ENCODE measurements at places on chromosomes 1 and 21.

DNA sequence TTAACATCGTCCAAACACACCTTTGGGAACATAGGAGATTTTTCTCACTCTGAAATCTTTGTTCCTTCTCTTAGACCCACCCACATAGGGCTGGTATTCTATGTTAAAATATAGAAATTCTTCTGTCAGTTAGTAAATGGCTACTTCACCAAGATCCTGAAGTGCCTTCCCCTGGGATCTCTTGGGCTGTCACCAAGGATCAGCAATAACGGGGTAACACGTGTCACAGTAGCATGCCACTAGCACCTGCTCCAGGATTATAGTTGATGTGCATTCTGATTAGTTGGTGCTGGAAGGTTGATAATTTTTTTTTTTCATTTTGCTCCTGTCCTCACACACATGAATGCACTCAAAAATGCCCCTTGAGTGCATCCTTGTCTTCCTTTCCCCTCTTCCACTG lies 298.7 kb downstream of the NTNG1 start:
- no peak for DNase-seq

DNA sequence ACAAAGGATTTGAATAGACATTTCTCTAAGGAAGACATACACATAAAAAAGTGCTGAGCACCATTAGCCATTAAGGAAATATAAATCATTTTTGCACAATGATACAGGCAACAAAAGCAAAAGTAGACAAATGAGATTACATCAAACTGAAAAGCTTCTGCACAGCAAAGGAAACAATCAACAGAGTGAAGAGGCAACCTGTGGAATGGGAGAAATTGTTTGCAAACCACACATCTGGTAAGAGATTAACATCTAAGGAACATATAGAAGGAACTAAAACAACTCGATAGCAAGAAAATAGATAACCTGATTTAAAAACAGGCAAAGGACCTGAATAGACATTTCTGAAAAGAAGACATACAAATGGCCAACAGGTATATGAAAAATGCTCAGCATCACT lies 57.5 kb downstream of the ZSCAN20 start:
- no peak for DNase-seq

DNA sequence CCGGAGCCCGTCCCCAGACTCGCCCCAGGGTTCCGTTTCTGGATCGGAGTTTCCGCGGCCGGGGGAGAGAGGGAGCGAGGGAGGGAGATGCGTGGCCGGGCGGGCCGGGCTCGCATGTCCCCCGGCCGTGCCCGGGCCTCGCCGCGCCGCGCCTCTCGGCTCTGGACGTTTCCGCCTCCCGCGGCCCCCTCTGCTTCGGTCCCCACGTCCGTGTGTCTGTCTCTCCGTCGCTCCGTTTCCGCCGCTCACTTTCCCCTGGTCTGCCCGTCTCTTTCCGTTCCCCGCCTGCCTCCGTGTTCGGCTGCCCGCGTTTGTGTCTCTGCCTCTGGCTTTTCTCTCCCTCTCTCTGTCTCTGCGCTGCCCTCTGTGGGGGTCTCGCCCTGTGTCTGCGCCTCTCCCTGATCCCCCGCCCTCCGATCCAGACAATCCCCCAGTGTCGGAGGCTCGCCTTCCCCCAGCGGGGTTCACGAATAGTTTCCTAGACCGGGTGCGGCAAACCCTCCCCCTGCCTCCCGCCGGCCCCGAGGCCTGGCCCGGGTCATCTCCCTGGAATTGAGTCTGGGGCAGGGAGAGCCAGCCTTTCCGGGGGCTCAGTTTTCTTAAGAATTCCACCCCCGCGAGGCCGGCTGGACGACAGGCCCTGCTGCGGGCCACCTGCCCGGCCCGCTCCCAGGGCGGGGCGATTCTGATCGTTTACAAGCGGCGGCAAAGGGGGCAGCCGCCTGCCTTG lies 735 bp downstream of the NBL1 start:
- peak; percentile 75 for DNase-seq

- DNase-seq, result peak; percentile 81
Measured at GRCh38 chr1:112803906-112804762, 89.0 kb upstream of the PPM1J start.

- no peak for DNase-seq
Measured at GRCh38 chr1:193589597-193590040, 403.2 kb upstream of the B3GALT2 start.

DNA sequence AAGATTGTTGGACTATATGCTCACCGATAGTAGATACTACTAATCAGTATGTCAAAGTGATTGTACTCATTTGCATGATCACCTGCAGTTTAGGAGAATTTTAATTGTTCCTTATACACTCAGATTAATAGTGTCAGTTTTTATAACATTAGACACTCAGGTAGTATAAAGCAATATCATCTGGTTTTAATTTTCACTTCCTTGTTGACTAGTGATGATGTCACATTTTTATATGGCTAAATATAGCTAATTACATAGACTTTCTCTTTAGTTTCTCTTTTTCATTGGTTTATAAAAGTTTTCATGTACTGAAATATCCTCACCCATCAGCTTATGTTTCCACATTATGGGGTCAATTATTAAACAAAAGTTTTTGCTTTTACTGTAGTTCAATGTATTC lies 1332.4 kb upstream of the ADGRL2 start:
- DNase-seq, result no peak

DNA sequence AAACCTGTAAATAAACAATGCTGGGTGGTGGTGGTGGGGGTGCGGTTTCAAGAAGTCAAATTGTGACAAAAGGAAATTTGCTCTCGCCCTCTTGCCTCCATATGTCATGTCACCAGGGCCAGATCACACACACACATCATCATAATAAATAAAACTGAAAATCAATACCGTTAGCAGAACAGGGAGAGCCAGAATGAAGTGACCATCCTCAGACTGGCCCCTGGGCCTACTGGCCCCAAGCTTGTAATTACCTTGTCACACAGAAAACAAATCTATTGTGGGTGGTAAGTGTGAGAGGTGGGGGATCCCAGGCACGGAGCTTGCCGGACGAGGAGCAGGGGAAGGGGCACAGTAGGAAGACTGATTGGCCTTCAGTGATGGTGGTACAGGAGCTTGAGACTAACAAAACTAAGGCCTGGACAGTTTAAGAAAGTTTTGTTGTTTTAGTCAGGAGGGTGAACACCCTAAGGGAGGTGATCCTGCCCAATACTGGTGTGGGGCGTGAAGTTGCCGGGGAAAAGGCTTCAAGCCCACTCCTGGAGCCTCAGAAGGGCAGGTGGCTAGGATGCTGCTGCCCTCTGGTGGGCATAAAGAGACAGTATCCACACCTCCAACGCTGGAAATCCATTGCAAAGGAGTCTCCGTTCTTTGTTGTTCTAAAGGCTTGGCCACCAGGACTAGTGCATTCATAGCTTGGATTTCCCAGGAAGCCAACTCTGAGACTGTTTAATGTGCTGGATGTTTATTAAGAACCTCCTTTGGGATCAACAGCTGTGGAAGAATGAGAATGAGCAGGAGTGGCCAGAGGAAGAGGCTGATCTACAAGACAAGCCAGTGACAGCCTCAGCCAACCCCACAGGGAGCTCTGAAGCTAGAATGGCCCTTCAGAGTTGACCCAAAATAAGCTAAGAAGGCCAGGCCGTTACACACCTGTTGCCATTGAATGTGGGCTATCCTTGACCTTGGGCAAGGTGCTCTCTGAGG lies 8.1 kb upstream of the C1orf216 start:
- DNase-seq, result peak; percentile 54

GRCh38 chr1:119631433-119632102 lies 16.5 kb downstream of the ZNF697 start:
- DNase-seq, result no peak

DNA sequence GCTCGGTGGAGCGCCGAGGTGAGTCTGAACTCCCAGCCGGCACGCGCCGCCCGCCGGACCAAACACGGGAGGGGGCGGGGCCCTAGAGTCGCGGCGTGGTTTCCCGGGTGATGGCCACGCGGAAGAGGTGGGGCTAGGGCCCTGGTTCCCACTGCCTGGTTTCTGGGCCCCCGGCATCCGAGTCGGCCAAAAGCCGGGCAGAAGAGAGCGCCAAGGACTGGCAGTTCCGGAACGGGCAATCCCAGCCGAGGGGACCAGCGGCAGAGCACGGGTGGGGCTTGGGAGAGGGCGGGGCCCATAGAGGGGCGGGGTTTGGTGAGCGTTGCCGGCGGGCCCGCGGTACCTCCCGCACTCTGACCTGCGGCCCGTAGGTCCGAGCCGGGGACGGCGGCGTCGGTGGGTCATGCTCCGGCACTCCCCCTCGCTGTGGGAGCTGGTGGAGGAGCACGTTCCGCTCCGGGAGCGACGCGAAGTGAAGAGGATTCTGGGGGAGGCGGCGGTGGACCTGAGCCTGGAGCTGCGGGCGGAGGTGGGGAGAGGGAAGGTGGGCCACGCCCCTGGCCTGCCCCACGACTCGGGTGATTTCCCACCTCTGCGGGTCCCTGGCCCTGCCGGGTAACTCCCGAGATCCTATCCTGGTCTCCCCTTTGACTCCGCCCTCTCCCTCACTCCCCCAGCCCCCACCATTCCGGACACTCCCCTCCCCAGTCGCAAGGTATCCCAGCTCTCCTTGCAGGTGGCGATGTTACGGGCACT lies at the start of gene CCDC24:
TSS of gene CCDC24 (plus strand) at position 124 of the 756 bp plus-strand sequence. CDS start at position 404, 280 bp downstream.
- DNase-seq, result peak; percentile 74

DNA sequence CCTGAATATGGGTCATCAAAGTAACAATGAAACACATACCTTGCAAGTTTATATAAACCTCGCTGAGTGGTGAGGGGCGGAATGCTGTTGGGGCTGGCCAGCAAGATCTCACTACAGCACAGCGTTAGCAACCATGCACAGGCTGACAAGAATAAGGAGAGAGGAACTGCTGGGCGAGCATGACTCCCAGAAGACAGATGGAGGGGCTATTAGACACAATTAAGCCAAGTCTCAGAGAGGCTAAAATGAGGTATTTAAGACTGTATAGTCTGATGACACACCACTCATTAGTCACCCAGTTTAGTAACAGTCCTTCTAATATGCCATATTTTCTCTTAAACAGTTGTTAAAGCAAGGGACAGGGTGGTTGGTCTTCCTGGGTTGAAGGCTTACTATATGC lies 340.2 kb upstream of the NR5A2 start:
- DNase-seq, result no peak

- DNase-seq, result no peak
Measured at GRCh38 chr1:818618-819291, 105.0 kb upstream of the SAMD11 start.

DNA sequence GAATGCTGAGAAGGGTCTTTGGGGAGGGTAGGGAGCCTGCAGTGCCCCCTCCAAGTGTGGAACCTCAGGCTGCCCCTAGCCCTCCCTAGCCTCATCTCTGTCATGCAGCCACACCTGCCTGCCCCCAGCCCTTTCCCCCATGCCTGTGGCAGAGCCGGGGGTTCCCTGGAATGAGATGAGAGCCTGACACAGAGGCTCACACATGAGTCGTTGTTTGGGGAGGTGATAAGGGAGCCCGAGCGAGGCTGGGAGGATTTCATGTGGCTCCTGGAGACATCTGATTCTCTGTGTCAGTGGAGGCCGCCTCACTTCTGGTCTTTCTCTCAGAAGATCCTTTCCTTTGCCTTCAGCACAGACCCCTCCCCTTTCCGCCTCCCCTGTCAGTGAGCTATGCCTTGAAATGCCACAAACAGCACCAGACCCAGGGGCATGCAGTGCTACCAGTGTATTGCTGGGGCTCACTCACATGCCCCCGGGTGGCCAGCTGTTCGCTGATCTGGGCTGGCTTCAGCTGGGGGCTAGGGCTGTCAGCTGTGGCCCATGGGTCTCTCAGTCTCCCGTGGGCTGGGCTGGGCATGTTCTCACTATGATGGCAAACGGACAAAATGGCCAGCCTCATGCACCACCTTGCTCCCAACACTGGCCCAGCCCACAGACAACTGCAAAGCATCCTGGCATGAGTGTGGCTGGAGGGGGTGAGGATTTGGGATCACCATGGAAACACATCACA lies 102.6 kb downstream of the AJAP1 start:
- DNase-seq, result no peak

- DNase-seq, result peak; percentile 52
Measured at GRCh38 chr1:2539312-2539907, 9.3 kb upstream of the HES5 start.

- peak; percentile 86 for DNase-seq
Measured at GRCh38 chr1:58755468-58755872, 28.4 kb downstream of the JUN start.

DNA sequence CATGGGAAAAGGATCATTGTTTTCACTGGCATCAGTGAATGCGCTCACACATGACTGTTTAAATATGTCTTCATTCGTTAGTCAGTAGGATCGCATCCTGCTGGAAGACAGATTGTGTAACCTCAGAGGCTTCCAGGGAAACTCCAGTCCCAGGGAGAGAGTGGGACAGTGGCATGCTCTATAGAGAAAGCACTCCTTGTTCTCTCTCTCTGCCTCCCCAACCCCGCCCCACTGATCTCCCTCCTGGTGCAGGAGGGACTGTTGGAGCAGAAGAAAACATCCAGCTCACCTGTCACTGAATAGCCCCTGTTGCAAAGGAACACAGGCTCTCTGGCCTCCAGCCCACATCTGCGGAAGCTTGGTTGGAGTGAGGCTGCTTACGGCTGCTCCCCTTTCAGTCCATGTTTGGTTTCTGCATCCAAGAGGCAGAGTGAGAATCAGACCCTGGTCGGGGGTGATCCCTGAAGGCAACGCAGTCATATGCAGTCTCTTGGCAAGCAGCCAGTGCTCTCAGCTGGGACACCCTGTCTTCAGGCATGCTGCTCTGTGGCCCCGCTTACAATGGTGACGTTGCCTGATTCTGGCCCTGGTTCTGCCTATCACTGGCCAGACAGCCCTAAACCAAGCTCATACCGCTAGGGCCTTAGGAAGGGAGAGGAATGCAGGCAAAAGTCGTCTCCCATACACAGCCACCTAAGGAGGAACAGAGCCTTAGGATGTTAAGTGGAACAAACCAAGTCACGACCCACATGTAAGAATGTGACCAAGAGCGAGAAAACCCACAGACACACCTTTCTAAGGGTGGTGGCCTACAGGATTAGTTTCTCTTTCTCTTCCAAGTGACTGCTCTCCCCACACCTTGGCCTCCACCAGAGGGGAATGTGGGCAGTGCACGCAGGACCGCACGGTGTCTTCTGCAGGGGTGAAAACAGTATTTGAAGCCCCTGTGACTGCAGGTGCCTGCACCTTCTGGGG lies 39.7 kb downstream of the BACE2 start:
- no peak for DNase-seq

- DNase-seq, result no peak
Measured at GRCh38 chr1:94801919-94802546, 18.1 kb upstream of the SLC44A3 start.

DNA sequence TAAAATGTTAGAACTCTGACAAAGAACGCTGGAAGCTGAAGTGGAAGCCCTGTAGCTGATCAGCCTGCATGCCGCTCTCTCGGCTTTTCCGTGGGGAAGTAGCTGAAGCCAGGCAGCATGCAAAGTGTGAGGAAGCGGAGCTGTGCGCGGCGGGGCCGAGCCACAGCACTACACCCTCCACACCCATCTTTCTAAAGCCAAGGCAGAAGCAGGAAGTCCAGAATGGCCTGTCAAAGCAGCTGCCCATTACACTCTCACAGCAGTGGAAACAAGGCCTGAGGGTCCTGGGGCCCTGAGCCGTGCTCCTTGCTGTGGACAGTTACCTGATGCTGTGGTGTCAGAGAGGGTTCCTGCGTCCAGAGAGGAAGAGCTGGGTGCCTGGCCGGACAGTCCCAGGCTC lies 69.6 kb downstream of the UBR4 start:
- DNase-seq, result no peak
